Midbrain (tissue), 1 donor: ENCODE measurements at places on chromosomes 11 and 22.

GRCh38 chr22:22923379-22923778 is 35.8 kb downstream of the IGLL5 start:
- DNase-seq: no peak

- DNase-seq: no peak
Observed at GRCh38 chr11:78334109-78334508, 83.5 kb downstream of the GAB2 start.

DNA sequence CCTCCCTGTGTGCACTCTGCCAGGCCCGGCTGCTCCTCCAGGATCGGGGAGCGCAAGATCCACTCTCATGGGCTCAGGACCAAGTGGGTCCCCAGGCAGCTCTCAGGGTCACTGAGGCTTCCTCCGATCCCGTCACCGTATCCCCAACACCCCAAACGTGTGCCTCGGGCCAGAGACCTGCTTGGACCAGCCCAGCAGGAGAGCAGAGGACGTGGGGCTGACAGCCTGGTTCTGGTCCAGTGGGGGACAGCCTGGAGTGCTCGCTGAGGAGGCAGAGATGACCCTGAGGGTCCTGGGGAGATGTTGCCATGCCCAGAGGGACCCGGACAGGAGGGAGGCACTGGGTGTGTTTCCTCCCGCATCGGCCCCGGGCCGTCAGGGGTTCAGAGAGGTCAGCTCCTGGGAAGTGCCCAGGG is 1402.6 kb downstream of the BRD1 start:
- no peak for DNase-seq

GRCh38 chr11:84581083-84581482 is 1046.1 kb downstream of the DLG2 start:
- DNase-seq: no peak

DNA sequence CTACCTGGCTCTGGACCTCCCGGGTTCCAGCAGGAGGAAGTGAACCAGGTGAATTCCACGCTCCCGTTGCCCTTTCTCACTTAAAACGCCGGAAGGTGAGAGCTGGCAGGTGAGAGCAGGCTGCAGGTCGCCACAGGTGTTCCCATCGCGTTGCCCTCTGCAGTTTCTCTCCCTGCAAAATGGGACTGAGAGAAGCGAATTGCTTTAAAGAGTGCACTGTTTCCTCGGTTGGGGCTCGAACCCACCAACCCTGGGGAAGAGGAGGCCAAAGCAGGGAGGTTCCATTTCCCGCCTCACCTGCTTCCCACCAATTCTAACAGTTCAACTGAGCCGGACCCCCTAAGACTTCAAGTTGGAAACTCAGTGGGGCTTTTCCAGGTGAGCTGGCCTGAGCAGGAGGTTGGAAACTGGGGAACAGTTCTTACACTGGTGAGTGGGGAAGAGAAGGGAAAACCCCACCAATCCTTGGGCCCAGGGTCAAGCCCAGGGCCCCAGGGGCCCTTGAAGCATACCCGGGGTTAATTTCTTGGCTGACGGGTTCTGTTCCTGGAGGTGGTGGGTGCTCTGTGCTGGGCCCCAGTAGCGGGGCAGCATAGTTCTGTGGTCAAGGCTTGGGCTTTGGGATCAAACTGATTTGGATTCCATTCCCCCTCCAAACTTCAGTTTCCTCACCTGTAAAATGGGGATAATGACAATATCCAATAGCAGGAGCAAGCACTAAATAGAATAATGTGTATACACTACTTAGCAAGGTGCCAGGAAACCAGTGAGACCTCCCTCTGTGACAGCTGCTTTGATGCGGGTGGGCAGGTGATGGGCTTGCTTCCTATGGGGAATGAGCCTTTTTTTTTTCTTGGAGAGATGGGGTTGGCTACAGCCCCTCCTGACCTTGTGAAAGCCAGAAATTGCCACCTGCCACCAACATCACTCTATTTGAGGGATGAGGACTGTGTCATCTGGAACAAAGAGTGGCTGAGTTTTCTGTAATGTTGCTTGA is 788 bp downstream of the CD82 start:
- no peak for DNase-seq

DNA sequence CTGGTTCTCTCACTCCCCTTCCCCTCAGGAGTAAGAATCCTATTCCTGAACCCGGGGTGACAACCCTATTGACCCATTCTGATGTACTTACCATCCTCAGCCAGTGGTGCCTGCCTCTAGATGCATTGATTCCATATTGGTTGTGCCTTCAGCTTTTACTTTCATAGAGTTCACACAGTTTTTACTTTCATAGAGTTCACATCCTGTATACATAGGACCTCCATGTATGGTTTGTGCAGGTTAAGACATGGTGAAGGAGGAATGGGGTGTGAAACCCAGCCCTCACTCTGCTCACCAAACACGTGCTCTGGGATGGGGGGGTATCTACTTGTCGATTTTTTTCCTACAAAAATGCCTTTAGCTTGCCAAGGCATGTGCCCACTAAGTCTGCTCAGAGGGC is 105.6 kb upstream of the TBCEL start:
- no peak for DNase-seq

DNA sequence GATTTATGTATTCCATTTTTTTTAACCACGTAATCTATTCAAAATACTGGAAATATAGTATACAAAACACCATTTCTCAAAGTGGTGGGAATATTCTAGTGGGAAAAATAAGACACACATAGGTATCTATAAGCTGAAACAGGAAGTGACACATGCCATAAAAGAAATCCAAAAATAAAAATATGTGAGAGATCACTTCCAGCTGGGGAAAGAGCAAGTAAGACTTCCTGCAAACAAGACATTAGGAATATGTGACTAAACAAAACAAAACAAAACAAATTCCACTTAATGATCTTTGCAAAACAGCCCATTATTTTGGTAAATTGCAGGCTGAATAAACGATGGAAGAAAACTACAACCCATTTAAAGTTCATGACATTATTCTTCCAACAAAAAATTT is 107.3 kb upstream of the CEP126 start:
- no peak for DNase-seq

- no peak for DNase-seq
Observed at GRCh38 chr11:2319791-2320472, 18.1 kb downstream of the TSPAN32 start.
